Motor neuron (in vitro differentiated cells): ENCODE measurements at places on chromosomes 3 and 15. TPM values are rescaled to one million over a fixed set of nuclear protein-coding genes. Genes with fewer than 3 reads are reported as not detected.

GRCh38 chr15:88419830-88420229, 47.4 kb downstream of the MRPL46 start:
- ATAC-seq: no peak

DNA sequence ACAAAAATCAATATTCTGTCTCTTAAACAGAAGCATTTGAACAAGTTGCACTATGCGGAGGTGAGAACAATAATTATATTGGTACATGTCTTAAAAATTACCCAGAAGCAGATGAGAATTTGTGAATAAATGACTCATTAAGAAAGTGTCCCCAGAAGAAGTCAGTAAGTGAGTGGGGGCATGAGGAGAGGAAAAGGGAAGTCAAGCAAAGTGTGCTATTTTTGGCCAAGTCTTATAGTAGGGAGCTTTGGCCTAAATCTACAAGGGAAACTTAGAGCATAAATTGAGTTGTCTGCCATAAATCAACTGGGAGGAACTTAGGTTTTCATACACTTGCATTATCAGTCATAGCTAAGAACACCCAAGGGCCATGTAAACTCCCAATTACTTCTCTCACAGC, 86.9 kb upstream of the SATB1 start:
- ATAC-seq: no peak

The CSTA gene
- 4.5 and 6.2 TPM in 2 replicates for total RNA-seq

The LYZL4 gene
- not detected in 2 replicates for total RNA-seq

GRCh38 chr15:78131295-78132061, at the start of gene CIB2:
Gene CIB2 (minus strand): TSS chr15:78131445. CDS start chr15:78131215, 230 bp downstream.
- peak; percentile 91 for ATAC-seq

- ATAC-seq: no peak
Observed at GRCh38 chr3:27509376-27509775, 25.2 kb upstream of the SLC4A7 start.

- ATAC-seq: no peak
Observed at GRCh38 chr3:194279701-194280360, 71.3 kb downstream of the CPN2 start.

DNA sequence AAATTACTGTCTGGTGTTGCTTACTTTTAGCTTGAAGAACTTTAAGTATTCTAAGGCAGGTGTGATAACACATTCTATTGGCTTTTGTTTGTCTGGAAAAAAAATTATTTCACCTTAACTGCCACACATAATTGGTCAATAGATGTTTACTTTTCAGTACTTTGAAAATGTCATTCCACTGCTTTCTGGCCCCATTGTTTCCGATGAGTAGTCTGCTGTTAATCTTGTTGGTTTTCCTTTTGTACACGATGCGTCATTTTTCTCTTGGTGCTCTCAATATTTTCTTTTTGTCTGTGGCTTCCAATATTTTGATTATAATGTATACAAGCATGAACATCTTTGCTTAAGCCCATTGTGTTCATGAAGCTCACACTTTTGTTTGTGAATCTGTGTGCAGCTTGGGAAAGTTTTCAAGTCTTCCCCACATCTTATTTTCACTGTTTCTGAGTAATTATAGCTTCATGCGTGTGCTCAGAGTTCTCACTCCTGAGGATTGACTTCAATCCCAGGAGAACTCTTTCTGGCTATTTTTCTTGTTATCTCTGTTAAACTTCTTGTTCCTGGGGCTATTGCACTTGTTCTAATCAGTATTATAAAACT, 664.7 kb downstream of the IGSF11 start:
- ATAC-seq: no peak

- ATAC-seq: peak; percentile 18
Observed at GRCh38 chr3:179146911-179147513, 1.1 kb upstream of the PIK3CA start.

DNA sequence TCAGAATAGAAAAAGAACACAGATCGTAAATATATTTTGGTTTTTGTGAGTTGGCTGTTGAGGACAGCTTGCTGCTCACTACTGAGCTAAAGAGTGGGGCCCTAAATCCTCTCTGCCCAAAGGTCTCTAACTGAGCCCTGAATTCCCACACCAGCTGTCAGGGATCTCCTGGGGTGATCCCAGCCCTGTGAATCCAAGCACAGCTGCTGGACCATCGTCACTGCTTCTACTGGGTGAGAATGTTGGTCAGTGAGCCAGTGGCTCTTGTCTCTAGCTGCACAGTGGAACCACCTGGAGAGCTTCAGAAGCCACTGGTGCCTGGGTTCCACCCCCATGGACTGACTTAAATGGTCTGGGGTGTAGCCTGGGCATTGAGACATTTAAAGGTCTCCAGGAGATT, 90.5 kb upstream of the IL12A start:
- no peak for ATAC-seq

DNA sequence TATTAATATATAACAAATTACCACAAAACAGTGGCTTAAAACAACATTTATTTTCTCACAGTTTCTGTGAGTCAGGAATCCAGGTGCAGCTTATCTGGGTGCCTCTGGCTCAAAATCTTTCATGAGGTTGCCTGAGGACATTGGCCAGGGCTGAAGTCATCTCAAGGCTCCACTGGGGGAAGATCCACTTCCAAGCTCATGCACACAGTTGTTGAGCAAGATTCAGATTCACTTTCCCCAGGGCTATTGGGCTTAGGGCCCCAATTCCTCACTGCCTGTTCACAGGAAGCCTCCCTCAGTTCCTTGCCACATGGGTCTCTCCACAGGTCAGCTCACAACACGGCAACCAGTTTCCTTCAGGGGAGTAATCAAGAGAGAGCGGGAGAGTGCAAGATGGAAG, 35.0 kb downstream of the RFTN1 start:
- ATAC-seq: no peak

DNA sequence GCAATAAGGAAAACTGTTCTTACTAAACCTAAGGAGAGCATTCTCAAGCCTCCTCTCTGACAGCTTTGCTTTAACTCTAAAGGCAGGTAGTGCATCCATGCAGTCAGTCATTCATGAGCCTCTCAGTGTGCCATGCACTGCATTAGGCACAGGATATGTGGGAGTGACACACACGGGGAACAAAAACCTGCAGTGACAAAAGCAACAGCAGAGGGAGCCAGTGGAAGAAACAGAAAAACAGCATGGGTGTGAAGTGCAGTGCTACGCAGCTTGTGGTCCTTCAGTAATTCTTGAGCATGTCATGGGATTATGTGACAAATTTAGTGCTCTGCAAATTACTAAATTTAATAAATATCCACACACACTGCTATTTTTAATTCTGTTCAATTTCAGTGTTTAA, 230.7 kb downstream of the BBX start:
- ATAC-seq: peak; percentile 86

- ATAC-seq: no peak
Observed at GRCh38 chr15:78991879-78992278, 47.0 kb upstream of the CTSH start.

GRCh38 chr3:78729946-78730345, 1037.9 kb downstream of the ROBO1 start:
- no peak for ATAC-seq

The CIDEC gene
- total RNA-seq: 1.1 TPM in 1 of 2 replicates, not detected in the other

The KNL1 gene
- total RNA-seq: 21.4 and 21.8 TPM in 2 replicates

GRCh38 chr3:173863551-173863950, 466.0 kb downstream of the NLGN1 start:
- no peak for ATAC-seq

GRCh38 chr15:100786139-100786531, 93.5 kb upstream of the ALDH1A3 start:
- no peak for ATAC-seq

The MYO5C gene
- total RNA-seq: 1.3 and 3.9 TPM in 2 replicates

The SPINT1 gene
- total RNA-seq: 0.36 and 0.59 TPM in 2 replicates

DNA sequence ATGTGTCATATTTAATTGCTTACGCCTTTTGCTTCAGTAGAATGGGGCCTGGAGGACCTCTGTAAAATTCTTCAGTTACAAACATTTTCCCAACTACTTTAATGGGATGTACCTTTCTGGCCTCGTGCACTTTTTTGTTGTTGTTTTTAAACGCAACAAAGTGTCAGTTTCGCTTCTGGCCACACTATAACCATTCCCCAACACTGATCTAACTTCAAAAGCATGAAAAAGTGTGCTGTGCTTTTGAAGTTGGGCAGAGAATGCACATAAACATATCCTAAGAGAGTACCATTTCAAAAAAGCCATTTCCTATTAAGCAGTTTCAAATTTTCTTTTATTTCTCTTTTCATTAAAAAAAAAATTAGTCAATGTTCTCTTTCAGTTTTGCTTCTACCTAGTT, 435.8 kb downstream of the CNTN6 start:
- no peak for ATAC-seq

- ATAC-seq: no peak
Observed at GRCh38 chr3:100104817-100105413, 9.4 kb downstream of the FILIP1L start.

DNA sequence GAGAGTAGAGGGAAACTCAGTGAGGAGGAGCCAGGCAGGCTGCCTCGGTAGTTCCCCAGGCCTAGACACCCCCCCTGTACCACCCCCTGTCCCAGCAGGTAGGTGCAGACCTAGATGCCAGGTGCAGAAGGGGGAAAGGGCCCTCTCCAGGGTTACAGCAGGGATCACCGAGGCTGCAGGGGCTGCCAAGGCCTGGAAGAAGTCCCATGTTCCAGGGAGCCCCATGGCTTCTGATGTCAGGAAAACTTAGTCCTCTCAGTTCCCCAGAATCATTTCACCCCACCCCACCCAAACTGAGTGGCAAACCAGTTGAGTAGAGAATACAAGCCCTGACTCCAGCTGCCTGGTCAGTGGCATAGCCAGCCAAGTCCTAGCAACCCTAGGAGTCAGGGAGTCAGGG, 7.4 kb upstream of the SEMA3B start:
- ATAC-seq: no peak

DNA sequence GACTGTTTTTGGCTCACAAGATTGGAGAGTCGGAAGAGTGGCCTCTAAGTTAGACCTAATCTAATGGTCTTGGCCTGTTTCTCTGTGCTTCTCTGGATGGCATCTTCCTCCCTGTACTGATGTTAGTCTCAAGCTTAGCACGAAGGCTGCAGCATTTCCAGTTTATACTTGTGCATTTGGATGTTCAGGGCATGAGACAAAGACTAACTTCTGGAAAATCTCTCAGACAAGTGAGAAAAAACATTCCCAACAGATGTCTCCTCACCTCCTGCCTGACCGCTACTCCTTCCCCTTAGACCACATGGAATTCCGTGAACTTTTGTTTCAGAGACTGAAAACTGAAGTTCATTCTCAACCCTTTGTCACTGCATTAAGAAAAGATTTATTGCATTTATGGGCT, 410.8 kb upstream of the MCTP2 start:
- no peak for ATAC-seq

The MAP6D1 gene
- 1.3 and 2.3 TPM in 2 replicates for total RNA-seq

DNA sequence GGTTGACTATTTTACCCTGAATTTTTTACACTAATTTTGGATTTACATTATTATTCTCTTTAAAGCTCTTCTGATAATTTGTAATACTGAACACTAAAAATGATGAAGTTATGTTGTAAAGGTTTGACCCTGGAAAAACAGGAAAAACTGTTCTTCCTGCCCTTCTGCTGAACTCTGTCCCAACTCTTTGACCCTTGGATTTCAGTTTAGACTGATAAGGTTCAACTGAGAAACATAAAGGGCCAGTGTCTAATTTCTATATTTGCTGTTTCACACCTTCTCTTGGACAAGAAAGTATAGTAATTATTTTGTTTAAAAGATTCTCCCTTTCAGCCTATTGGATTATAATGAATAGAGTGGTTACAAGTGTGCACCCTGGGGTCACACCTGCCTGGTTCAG, 12.8 kb upstream of the TMOD3 start:
- ATAC-seq: no peak

GRCh38 chr3:52036829-52037228, 19.5 kb downstream of the DUSP7 start:
- ATAC-seq: no peak

DNA sequence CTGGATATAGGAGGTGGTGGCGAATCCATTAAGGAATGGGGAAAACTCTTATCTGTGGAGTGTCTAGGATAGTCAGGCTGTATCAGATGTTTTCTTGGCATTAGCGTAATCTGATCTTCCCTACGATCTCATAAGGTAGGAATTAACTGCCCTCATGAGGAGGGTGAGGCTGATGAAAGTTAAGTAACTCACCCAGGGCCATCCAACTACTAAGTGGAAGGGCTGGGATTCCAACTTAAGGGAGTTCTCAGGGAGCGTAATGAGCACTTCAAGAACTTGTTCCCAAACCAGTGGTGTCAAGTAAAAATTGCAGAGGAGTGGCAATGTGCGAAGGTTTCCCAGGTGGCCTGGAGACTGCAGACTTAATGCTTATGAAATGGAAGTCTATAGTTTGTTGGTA, 55.9 kb upstream of the OSBPL11 start:
- ATAC-seq: peak; percentile 79

The CASR gene
- 0.05 and 0.25 TPM in 2 replicates for total RNA-seq

The MAGI1 gene
- 33.4 and 34.3 TPM in 2 replicates for total RNA-seq

The LINGO1 gene
- 37.2 and 37.3 TPM in 2 replicates for total RNA-seq

The KBTBD12 gene
- 0.05 and 0.19 TPM in 2 replicates for total RNA-seq

- ATAC-seq: no peak
Observed at GRCh38 chr3:122799322-122799721, 4.5 kb downstream of the SLC49A4 start.

- peak; percentile 91 for ATAC-seq
Observed at GRCh38 chr3:150787741-150788370, 24.9 kb upstream of the SIAH2 start.

- no peak for ATAC-seq
Observed at GRCh38 chr3:3776607-3777006, 22.6 kb upstream of the LRRN1 start.

DNA sequence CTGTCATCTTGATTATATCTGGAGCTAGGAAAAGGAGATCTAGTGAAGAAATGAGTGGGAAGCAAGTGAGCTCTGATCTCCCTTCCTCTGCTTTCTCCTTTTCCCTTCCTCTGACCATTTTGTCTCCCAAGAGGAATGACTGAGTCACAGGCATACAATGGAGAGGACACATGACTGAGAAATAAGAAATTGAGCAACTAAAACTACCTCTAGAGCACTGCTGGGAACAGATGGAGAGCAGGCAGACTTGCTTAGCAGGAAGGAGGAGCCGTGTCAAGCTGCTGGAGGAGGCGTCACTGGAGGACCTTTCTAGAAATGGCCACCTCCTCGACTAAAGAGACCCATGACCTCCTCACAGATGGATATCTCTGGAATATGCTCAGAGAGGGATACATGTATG, 66.9 kb upstream of the MYO5C start:
- ATAC-seq: no peak

DNA sequence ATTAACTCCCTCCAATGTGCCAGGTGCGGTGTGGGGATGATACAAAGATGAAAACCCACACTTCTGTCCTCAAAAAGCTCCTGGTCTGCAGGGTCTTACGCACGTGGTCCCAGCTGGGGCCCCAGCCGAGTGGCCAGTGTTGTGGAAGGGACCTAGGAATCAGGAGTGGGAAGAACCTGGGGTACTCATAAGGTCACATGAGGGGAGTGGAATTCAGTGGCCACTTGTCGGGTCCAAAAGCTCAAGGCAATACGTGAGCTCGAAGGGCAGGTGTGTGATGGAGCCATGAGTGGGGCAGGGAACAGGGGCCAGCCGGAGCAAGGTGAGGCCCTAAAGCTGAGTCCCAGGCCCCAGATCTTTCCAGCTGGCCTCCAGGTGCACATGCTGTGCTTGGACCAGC, 260.0 kb upstream of the LYSMD4 start:
- no peak for ATAC-seq

The PLSCR2 gene
- total RNA-seq: not detected in 2 replicates

GRCh38 chr15:48049736-48050135, 71.1 kb upstream of the SLC24A5 start:
- ATAC-seq: no peak

The CXCR6 gene
- total RNA-seq: 0.16 and 0.56 TPM in 2 replicates

- ATAC-seq: no peak
Observed at GRCh38 chr3:3737531-3737930, 61.7 kb upstream of the LRRN1 start.

- no peak for ATAC-seq
Observed at GRCh38 chr3:100136921-100137320, 22.6 kb upstream of the FILIP1L start.
